ENCODE measurements at places on chromosomes 4 and X.
A peak's percentile ranks its signal among the peaks of the same experiment; 100 is the strongest.

DNA sequence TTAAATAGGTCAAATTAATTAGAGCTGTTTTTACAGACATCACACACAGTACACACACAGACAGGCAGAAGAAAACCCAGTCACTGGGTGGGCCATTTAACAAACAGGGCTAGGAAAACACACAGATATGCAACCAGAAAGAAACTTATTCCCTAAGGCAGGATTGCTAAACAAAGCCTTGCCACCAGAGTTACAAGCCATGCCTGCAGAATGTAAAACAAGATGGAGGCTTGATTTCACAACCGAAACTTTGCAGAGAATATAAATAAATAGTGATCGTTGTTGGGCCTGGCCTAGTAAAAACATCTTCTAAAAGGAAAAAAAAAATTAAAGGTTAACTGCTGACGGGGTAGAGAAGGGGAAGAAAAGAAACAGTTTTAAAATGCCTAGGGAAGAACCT is 212.3 kb downstream of the NAP1L3 start:
- DNase-seq: no peak

- no peak for DNase-seq
Observed at GRCh38 chrX:133215747-133216146, 2.4 kb downstream of the TFDP3 start.

DNA sequence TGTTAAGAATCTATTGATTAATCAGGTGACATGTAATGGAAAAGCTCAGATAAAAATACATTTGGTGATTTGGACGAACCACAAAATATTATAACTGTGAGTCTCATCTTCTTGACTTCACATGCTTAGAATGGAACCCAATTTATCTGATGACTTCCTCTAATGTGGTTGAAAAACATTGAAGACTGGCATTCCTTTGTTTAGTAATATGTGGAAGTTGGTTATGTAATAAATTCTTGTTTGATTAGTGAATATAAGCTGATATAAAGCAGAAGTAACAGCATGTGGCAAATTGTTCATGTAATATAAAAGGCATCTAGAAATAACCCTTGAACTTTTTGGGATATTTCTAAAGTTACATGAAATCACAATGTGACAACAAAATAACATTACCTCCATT is 9.7 kb downstream of the GIMD1 start:
- no peak for DNase-seq

GRCh38 chr4:73211968-73212367 is 46.6 kb downstream of the ANKRD17 start:
- DNase-seq: no peak

DNA sequence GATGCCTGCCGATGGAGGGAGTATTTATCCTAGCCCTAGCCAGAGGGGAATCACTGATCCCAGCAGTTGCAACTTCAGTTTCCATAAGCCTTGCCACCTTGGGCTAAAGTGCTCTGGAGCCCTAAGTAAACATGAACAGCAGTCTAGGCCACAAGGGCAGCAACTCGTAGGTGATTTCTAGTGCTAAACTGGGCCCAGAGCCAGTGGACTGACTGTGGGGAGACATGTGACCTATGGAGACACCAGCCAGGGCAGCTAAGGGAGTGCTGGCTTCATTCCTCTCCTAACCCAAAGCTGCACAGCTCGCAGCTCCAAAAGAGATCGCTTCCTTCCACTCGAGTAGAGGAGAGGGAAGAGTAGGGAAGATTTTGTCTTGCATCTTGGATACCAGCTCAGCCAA is 120.8 kb upstream of the MAGEA10 start:
- no peak for DNase-seq

DNA sequence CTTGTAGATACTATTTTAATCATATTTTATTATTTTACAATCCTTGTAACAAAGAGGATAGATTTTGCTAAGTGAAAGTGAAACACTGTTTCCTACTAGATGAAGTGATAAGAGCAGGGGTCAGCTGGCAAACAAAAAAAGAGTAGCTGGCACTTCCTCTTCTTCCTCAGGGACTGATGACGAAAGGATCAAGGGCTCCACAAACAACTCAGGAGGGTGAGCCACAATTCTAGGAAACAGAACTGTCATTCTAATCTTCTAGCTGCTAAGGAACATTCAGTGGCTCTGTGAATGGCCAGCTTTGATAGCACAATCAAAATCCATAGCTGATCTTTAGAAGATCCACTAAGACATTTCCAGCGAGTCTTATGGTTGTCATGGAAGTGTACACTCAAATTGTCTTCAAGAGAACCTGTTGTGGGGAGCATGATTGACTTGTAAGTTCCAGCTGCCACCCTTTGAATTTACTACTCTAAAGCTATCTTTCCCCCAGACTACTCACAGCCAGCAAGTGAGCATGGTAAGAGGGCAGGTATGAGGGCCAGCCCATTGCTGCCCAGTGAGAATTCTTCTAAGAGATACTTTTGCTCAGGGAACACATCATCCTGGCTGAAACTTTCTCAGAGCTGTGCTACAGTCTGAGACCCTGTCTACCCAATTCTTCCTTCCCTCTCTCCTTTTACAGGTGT is 275.7 kb upstream of the RASGEF1B start:
- DNase-seq: no peak

- no peak for DNase-seq
Observed at GRCh38 chr4:168565130-168565529, 68.3 kb downstream of the PALLD start.

DNA sequence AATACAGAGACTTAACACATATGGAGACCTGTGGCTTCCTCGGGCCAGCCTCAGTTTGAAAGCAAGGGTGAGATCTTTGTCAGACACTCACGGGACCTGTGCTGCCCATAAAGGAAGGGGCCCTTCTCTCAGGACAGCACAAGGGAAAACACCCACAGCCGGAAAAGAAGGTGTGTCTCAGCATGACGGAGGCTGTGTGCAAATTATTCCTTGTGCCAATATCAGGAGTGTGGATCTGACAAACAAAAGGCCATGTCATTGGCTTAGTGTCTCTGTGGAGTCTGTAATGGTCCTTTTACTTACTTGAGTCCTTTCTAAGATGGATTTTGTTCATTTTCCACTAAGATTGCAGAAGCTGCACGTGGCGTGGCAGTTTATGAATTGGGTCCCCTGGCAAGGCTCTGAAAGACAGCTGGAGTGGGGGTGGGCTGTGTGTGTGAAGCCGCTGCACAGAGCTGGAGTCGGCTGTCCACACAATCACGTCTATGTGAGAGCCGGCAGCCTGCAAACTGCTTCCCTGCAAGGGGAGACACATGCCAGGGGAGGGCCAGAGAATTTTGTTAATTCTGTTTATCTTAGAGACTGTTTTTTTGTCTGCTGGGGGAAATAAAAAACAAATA is 1.9 kb downstream of the ENPP6 start:
- DNase-seq: no peak

GRCh38 chr4:170017252-170017651 is 8.9 kb downstream of the MFAP3L start:
- no peak for DNase-seq

- no peak for DNase-seq
Observed at GRCh38 chr4:8093587-8094274, 64.9 kb downstream of the ABLIM2 start.

GRCh38 chr4:143346206-143346605 is 9.5 kb downstream of the GAB1 start:
- no peak for DNase-seq

DNA sequence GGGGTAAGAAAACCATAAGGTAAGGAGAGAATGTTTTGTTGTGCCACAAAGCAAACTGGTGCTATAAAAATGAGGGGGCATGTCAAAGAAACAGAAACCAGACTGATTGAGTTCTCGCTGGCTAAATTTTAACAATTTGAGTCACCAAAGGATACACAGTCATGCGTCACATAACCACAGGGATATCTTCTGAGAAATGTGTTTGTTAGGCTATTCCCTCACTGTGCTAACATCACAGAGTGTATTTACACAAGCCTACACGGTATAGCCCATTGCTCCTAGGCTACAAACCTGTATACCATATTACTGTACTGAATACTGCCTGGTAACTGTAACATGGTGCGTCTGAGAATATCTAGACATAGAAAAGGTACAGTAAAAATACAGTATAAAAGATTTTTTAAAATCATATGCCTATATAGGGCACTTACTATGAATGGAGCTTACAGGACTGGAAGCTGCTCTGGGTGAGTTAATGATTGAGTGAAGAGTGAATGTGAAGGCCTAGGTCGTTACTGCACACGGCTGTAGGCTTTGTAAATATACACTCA is 50.1 kb downstream of the FBXW7 start:
- no peak for DNase-seq

DNA sequence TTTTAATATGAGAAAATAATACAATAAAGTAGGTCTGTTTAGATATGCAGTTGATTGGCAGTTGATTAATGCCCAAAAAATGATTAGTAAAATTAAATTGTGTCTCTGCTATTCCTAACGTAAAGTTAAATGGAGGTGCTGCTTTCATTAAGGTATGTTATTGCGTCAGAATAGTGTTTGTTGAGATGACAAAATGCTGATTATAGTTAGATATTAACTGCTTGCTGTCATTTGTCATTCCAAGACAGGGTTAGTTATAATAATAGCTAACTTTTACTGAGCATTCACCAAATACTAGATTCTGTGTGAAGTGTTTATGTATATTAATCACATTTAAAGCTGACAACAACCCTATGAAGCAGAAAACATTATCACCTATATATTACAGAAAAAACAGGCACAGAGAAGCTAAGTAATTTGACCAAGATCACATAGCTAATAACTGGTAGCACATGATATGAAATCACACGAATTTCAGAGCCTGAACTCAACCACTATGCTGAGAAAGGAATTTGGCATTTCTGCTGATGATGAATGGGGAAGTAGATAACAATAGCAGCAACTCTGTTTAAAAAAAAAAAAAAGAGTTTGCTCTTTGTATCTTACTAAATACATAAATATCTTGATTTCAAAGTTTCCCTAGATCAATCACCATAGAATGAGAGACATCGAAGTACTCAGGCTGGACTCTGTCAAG is 59.7 kb upstream of the WDR44 start:
- no peak for DNase-seq

GRCh38 chrX:153947009-153947769 is 2.7 kb upstream of the RENBP start:
- peak; percentile 90 for DNase-seq

DNA sequence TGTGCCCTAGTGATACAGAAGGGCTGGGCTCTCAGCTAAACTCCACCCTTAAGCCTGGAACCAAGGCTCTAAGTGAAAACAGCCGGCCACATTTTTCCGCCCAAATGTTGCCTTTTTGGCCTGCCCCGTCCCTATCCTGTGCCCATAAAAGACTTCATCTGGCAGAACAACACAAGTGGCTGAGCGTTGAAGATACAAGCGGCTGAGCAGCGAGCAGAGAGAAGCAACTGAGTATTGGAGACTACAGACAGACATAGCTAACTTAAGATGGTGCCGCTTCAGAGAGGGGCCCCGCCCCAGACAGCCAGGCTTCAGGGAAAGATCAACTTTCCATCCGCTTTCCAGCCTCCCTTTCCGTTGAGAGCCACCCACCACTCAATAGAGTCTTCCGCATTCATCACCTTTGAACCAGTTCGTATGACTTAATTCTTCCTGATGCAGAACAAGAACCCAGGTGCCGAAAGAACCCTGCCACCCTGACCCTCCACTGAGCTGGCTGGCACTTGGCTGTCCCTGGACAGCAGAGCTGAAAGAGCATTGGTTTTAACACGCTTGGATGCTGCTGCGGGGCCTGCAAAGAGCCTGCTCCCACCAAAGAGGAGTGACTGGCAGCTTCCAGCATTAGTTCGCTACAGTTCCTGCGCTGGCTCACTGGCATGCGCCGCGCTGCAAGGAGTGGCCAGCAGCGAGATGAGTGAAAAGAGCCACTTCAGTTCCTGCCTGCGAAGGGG is 853.2 kb upstream of the INTU start:
- peak; percentile 62 for DNase-seq

DNA sequence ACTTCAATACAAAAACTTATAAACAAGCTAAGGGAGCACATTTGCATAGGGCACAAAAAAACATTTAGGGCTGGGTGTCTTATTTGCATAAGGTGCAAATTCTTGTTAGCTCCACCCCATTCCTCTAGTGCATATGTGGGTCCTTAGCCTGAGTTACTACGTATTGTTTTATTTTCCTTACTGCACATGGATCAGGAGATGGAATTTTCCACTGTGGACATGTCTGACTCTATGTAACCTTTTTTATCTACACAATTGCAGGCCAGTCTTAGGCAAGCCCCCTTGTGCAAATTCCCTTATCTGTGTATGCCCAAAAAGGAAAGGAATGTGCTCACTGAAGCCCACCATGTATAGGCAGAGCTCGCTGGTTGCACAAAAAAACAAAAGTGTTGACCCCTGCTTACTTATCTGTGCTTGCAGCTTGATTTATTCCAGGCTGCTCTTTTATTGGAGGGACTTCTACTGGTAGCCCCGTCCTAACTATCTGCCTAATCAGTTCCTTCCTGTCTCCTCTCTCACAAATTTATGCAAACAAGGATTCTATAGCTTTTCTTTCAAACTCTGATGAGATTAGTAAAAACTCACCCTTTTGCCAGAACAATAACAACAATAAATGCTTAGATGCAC is 359.0 kb upstream of the MAGEB16 start:
- DNase-seq: no peak

- DNase-seq: no peak
Observed at GRCh38 chr4:175499735-175500352, 312.2 kb downstream of the GPM6A start.

- DNase-seq: no peak
Observed at GRCh38 chr4:104571341-104571740, 76.6 kb upstream of the CXXC4 start.

- no peak for DNase-seq
Observed at GRCh38 chrX:63889001-63889400, 104.0 kb upstream of the ARHGEF9 start.

DNA sequence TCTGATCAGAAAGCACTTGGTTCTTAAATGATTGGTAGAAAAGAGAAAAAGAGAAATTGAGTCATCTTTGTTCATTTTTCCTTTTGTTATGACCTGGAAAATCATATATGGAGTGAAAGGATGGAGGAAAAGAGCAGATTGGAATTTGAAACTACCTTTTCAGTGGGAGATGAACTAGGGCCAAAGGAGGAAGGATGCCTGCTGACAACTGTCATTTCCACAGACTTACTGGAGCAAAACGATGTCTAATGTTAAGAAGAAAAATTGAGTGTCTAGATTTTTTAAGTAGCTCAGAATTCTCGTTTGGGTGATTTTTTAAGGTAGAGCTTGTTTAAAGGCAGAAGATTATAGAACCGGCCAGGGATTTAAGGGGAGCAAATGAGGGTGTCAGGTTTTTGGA is 144.6 kb upstream of the KCNIP4 start:
- DNase-seq: no peak

DNA sequence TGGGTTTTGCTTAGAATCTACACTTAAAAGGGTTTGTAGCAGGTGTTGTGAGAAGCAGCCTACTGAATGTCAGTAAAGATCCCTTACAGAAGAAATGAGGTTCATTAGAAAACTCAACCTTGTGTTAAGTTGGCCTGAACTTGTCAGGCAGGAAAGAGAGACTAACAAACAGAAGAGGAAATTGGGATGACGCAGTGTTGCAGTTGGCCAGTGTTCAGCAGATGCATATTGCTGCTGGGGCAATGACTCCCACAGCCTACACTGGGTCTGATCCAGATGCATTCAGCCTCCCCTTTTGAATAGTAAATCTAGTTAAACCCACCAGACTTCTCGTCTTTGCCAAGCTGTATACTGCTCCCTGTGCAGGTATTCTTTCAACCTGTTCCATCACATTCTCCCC is 409.4 kb downstream of the UBE2NL start:
- DNase-seq: no peak

GRCh38 chrX:12958059-12958458 is 16.9 kb upstream of the TMSB4X start:
- no peak for DNase-seq

GRCh38 chrX:138287205-138287877 is 424.2 kb downstream of the FGF13 start:
- no peak for DNase-seq
